ENCODE measurements at places on chromosomes 3 and 15.

GRCh38 chr15:82298520-82298919, 35.9 kb downstream of the SAXO2 start:
- peak; percentile 30 for DNase-seq

GRCh38 chr3:127784283-127784682, 38.0 kb downstream of the MGLL start:
- DNase-seq = no peak

DNA sequence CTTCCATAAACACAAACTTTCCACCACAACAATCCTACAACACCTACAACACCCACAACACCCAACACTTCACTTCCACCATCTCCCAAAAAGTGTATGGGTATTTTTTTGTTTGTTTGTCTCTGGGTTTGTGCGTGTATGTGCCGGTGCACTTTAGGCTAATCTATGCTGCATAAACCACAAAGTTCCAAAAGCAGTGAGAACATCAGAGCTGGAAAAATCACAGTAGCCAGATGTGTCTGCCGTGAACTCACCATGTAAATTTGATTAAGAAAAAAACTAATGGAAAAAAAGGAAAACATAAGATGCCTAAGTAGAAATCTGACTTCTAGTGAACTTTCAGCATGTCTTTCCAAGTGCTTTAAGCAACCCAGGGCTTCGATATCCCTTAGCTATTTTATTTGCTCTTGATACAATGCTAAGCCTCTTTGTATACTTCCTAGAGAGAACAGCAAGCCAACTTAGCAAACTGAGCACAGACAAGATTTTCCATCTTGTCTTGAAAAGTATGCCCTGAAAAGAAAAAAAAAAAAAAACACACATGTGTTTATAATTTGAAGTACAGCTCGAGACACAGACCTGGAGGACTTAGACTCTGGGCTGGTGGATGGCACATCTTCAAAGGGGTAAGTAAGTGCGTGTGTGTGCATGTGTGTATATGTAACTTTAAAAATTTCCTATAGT, 91.4 kb downstream of the WWTR1 start:
- no peak for DNase-seq

DNA sequence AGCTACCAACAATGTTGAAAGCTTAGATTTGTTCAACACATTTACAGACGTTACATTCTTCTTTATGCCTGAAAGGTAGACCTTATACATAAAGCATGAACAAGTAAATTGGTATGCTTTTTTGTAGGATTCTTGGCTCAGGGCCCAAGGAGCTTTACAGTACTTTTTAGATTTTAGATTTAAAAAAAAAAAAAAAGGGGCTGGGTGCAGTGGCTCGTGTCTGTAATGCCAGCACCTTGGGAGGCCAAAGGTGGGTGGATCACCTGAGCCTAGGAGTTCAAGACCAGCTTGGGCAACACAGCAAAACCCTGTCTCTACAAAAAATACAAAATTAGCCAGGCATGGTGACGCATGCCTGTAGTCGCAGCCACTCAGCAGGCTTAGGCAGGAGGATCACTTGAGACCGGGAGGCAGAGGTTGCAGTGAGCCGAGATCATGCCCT, 39.7 kb downstream of the MEF2A start:
- no peak for DNase-seq

DNA sequence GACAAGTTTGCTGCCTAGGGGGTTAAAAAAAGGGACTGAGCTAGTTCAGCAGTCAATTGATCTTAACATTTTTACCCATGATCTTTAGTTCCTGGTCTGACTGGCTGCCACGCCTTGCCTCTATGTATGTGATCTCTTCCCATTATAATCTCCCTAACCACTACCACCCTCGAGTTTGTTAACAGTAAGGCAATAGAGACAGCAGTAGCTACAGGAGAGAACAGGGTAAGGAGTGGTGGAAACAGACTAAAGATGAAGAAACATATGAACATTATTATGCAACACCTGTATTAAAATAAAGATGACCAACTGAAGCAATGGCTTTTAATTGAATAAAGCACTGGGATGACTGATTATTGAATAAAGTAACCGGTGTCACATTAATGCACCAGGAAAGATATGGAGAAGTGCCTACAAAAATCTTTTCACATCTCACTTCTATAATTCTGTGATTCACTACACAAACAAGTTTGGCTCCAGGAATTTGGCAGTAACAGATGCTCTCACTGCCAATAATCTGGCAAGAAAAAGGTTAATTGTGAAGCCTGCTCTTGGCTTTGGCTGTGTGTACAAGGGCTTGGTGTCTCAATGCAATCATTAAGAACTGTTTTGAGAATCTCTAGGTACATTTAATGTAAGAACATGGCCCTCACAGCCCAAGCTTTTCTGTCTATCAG, 95.7 kb downstream of the HHLA2 start:
- DNase-seq = no peak

- no peak for DNase-seq
Measured at GRCh38 chr3:64341296-64341695, 116.0 kb upstream of the PRICKLE2 start.

DNA sequence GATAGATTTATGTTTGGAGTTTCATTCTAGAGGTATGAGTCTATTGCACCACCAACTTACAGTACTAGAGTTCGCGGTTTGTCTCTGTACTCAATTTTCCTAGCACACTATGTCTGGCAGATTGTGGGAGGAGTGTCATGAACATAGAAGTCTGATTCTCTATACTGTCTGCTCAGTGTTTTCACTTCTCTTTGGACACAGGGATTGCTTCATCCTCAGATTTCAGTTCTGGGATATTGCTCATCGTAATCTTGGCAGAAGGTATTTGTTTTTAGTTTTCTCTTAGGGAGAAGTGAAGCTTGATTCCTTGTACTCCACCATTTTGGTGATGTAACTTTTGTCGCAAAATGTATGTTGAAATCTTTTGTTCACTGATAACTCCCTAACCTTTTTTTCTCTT, 27.8 kb upstream of the AZI2 start:
- DNase-seq = no peak

DNA sequence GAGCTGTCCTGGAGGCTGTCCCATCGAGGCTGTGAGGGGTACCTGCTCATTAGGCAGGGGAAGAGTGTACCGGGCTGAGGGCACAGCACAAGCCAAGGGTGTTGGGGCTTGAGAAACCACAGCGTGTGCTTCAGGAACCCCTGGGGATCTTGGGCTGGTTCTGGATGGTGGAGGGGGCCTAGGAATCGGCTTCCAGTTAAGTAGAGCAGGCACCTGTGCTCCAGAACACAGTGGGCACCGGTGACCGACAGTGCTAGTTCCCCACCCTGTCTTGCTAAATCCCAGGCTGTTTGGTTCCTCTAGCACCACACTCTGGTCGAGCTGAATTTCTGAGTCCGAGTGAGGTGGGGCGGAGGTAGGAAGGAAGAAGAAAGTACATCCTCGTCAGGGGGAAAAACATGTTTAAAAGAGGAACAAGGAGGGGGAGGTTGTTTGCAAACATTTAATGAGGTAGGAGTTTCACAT, 29.1 kb downstream of the SLC6A6 start:
- no peak for DNase-seq

DNA sequence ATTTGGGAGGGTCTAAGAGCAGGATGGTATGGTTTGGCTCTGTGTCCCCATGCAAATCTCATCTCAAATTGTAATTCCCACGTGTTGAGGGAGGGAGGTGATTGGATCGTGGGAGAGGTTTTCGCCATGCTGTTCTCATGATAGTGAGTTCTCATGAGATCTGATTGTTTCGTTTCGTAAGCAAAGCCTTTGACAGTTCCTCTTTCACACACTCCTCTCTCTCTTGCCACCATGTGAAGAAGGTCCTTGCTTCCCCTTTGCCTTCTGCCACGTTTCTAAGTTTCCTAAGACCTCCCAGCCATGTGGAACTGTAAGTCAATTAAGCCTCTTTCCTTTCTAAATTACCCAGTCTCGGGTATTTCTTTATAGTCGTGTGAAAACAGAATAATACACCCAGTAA, 553.7 kb downstream of the TAFA4 start:
- DNase-seq = no peak

- no peak for DNase-seq
Measured at GRCh38 chr3:188664795-188665194, 507.0 kb upstream of the TPRG1 start.

DNA sequence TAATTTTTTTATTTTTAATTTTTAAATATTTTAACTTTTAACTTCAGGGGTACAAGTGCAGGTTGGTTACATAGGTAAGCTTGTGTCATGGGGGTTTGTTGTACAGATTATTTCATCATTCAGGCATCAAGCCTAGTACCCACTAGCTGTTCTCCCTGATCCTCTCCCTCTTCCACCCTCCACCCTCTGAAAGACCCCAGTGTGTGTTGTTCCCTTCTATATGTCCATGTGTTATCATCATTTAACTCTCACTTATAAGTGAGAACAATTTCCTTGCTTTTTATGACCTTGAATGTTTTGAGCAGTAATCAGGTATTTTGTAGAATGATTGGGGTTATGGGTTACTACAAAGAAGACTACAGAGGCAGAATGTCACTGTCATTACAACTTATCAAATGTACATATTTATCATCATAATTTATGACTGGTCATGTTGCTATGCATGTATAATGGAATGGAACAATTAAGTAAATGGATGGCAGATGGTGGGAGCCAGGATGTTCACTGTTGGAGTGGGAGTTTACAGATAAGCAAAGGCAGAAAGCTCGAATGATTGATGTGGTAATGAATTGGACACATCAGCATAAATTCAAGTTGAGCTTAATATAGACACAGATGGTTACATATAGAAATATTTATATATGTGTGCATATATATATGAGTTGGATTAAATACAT, 563.8 kb upstream of the ROBO1 start:
- DNase-seq = no peak

DNA sequence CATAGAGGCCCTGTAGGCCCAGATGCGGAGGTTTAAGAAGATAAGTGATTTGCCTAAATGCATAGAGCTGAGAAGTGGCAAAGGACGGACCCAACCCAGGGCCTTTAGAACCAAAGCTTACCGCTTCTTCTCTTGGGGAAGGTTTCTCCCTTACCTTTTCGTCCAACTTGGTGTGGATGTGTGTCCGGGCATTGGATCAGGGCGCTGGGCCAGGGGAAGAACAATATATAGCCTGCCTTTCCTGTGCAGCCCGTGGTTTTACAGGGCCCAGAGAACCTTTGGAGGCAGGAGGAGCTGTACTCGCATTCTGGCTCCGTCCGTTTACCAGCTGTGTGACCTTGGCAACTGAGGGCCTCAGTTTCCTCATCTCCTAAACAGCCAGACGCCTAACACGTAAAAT, 686 bp upstream of the P3H2 start:
- no peak for DNase-seq

- DNase-seq = no peak
Measured at GRCh38 chr15:54374184-54374952, 396.1 kb downstream of the UNC13C start.

- no peak for DNase-seq
Measured at GRCh38 chr3:36937492-36937891, 7.4 kb downstream of the TRANK1 start.

- no peak for DNase-seq
Measured at GRCh38 chr3:8456412-8456811, 45.2 kb upstream of the LMCD1 start.

DNA sequence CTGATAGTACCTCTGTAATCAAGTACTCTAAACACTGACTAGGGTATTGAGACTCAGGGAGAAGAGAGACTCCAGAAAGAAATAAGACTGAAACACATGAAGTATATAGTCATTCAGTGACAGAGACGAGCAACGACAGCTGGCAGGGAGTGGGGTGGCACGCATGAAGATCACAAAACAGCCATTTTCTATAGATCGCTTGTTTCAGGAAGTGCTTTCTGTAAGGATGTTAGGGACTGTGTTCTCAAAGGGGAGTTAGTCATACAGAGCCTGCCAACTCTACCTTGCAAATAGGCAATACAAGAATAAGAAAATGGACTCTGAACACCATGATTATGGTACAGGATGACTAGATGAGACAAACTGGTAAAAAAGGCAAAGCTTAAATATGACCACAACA, 139.5 kb downstream of the TBL1XR1 start:
- no peak for DNase-seq

DNA sequence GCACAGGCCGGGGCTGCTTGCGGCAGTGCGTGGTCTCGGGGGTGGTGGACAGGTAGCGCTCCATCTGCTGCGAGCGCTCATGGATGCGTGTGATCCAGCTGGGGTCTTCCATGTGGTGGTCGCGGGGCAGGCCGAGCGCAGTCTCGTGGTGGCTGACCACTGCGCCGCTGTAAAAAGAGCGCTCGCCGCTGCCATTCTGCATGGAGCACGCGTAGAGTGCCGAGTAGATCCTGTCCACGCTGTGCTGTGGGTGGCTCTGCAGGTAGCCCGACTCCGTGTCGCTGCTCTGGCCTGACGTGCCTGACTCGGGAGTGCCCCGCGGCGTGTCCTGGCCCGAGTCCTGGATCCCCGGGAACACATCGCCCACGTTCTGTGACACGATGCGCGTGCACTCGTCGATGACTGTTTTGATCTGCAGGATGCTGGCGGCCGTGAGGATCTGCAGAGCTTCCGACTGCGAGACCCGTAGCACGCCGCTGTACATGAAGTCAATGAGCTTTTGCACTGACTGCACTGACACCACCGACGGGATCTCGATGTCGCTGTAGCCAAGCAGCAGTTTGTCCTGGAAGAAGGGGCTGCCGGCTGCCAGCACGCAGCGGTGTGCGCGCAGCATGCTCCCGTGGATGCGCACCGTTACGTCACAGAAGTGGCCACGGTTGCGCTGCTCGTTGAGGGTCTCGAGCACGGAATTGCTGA, 57.4 kb downstream of the TIGIT start:
- no peak for DNase-seq

- DNase-seq = no peak
Measured at GRCh38 chr15:25775317-25775912, 87.7 kb downstream of the ATP10A start.

DNA sequence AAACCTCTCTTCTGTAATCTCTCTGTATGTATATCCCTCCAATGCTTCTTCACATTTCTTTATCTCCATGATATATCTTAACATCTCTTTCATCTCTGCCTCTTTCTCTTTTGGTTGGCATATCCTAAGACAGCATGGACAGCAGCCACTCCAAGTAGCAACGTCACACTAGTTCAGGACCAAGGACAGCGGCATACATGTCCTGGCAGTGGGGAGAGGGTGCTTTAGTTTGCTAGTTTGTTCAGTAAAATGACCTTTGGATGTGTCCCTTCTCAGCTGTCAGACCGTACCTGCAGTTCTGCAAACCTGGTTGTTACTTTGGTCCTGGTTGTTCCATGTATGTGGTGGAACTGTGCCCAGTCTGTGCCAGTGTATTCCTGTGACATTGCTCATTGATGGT, 225.6 kb upstream of the ROPN1 start:
- DNase-seq = no peak

DNA sequence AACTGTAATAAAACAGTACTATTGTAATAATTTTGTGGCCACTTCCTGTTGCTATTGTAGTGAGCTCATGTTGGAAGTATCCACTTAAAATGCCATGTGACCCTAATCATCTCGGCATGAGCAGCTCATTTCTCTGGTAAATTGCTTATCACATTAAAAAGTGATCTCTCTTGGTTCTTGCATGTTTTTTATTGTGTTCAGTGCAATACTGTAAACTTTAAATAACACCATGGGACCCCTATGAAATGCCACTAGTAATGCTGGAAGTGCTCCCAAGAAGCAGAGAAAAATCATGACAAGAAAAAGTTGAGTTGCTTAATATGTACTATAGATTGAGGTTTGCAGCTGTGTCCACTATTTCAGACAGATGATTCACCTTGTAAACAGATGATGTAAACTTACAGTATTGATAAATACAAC, 45.6 kb downstream of the NMD3 start:
- DNase-seq = no peak

Data from activated naive CD4-positive, alpha-beta T cell (primary cell).